ENCODE measurements at places on chromosomes 13 and 19. TPM values are rescaled to one million over a fixed set of nuclear protein-coding genes. Genes with fewer than 3 reads are reported as not detected.

The NKG7 gene
- total RNA-seq, result 2.7 TPM

The OR4F17 gene
- total RNA-seq, result not detected

The ZNF681 gene
- 2.9 TPM for total RNA-seq

The KIR3DL1 gene
- not detected for total RNA-seq

The FLT1 gene
- 16.6 TPM for total RNA-seq

The CD209 gene
- 4.0 TPM for total RNA-seq

The ARL11 gene
- total RNA-seq, result 2.3 TPM

The LGALS4 gene
- 6,357 TPM for total RNA-seq

The KCNN1 gene
- total RNA-seq, result not detected

The SCGB2B2 gene
- 0.13 TPM for total RNA-seq

The PABPC3 gene
- total RNA-seq, result 0.35 TPM

The CAPS gene
- total RNA-seq, result 9.3 TPM

The KLK1 gene
- 130 TPM for total RNA-seq

The ZNF99 gene
- not detected for total RNA-seq

The BRSK1 gene
- total RNA-seq, result 0.59 TPM

The SLC15A1 gene
- total RNA-seq, result 2.4 TPM

The HCN2 gene
- 0.17 TPM for total RNA-seq

The RASA3 gene
- 4.4 TPM for total RNA-seq

The VAV1 gene
- 5.7 TPM for total RNA-seq

The FFAR2 gene
- 0.82 TPM for total RNA-seq

The APC2 gene
- total RNA-seq, result 0.42 TPM

The WDR87 gene
- total RNA-seq, result not detected

The NBEA gene
- 1.9 TPM for total RNA-seq

The MPHOSPH8 gene
- total RNA-seq, result 34.1 TPM

The ZNF486 gene
- 4.3 TPM for total RNA-seq

The CEACAM8 gene
- 0.85 TPM for total RNA-seq

The IL12RB1 gene
- total RNA-seq, result 1.1 TPM

The PEAK3 gene
- 0.72 TPM for total RNA-seq

The CYP2A13 gene
- not detected for total RNA-seq

The LILRB3 gene
- total RNA-seq, result 4.1 TPM

The PSG6 gene
- not detected for total RNA-seq

The TMEM38A gene
- 4.2 TPM for total RNA-seq

The C19orf67 gene
- 0.19 TPM for total RNA-seq

The CRLF1 gene
- total RNA-seq, result 0.84 TPM

The ZNF490 gene
- 6.2 TPM for total RNA-seq

All from colonic mucosa (tissue), 4 donors.